ENCODE measurements at places on chromosomes 11 and 22.
A peak's percentile ranks its signal among the peaks of the same experiment; 100 is the strongest.

- no peak for DNase-seq
Observed at GRCh38 chr11:104094576-104094975, 58.1 kb downstream of the DDI1 start.

DNA sequence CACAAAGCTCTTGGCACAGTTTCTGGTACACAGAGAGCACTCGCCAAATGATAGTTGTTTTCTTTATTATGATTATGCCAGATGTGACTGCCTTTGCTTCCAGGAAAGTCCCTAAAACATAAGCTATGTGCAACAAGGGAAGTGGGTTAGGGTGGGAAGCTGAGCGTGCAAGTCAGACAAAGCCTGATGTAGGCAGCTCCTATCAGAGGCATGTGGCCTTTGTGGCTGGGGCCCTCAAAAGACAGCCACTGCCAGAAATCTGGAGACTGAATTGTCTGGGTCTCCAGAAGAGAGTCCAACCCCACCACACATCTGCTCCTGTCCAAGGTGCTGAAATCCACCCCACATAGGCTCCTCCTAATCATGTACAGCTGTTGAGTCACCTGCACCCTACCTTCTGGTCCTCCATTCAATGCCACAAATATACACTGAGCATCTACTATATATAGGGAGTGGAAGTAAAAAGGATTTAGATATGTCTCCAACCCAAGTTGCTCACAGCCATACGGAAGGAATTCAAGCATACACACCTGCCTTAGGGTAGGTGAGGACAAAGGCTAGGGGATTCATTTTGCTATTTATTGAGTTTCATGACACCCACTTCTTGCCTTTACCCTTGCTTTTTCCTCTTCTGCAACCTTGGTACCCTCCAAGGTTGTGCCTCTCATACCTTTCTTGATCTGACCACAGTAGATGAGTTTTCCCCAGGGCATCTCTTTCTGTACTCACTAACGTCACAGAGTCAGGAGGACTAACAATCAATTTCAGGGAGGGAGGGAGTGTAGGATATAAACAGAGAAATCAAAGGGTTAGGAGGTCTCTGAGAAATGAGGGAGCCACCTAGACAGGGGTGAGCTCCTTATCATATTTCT lies 12.4 kb downstream of the SEC14L3 start:
- no peak for DNase-seq

DNA sequence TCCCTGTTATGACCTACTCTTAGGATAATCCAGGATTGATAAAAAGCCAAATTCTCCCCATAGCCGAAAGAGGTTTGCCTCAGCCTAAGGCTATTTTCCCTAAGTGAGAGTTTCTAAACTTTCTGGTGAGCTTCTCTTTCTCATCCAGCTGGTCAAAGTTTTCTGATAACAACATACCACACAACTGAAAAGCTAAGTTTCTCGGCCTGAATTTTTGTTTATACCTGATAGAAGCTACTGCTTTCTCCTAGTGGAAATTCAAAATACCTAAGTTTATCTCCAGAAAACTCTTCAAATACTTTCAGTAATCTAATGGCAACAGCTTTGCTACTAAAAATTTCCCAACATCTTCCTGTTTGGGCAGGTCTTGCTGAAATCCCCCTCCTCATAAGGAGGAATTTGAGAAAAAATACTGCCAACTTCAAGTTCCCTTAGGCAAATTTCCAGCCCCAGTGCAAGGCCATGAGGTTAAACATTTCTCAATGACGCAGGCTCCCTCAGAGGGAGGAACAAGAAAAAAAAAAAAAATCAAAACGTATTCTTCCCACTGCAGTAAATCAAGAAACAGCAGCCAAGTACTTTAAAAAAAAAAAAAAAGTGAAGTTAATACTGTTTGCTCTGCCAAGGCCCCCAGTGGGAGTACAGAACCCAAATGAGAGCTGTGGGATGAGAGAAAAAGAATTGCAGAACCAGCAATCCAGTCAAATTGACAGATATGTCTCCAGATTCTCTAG lies 127.0 kb downstream of the MRTFA start:
- DNase-seq = no peak

- DNase-seq = no peak
Observed at GRCh38 chr11:134818516-134818915, 406.5 kb upstream of the B3GAT1 start.

DNA sequence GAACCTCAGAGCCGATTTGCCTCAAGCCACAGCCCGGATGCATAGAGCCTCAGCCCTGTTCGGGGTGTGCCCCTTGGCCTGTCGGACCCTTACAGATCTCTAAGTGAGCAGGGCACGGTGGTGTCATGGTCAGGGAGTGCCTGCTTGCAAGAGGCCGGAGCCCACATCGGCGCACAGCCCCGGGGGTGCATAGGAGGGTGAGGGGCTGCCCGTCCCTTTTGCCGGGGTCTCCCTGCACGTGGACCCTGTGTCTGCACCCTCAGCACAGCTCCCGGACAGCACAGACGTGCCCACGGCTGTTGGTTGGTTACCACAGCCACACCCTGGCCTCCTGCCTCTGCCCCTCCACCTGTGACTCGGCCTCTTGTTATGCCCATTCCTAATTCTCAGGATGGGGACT lies 6.5 kb downstream of the RAB36 start:
- DNase-seq = no peak

GRCh38 chr11:125874556-125875124 lies 12.8 kb upstream of the HYLS1 start:
- DNase-seq = peak; percentile 29

- no peak for DNase-seq
Observed at GRCh38 chr11:123235117-123235655, 40.1 kb upstream of the CLMP start.

GRCh38 chr11:114664641-114665040 lies 13.7 kb upstream of the NXPE2 start:
- DNase-seq = no peak
